ENCODE measurements at places on chromosomes 11 and 22.

- DNase-seq: no peak
These were observed 879.3 kb downstream of the DLG2 start for GRCh38 chr11:84747871-84748270.

GRCh38 chr22:19717691-19718455 is 3.6 kb downstream of the SEPTIN5 start:
- DNase-seq: peak; percentile 54

DNA sequence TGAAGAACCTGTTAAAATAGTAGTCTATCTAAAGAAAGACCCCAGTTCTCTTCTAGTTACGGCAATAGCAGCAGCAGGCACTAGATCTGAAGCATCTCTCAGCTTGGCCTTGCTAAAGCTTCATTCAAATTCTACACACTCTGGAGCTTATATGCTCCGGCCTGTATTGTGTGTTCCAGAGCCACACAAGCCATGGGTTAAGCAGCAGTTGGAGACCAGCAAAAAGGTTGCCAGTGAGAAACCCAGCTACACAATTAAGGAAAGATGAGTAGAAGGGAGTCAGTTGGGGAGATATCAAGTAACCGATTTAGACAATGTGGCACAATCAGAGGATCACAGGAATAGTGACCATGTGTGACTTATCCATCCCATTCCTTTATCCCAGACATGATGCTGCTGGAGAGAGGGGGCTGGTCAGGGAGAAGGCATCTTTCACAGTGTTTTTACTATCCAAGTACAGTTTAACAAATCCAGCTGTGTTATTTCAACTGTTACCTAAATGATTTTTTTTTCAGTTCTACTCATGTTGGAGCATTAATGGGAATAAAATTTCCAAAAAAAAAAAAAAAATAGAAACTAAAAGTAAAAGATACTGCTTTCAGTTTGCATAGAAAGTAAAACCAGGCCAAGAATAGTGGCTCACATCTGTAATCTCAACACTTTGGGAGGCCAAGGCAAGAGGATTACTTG is 41.0 kb downstream of the PAX6 start:
- no peak for DNase-seq

GRCh38 chr11:75100314-75100713 is 3.6 kb upstream of the OR2AT4 start:
- DNase-seq: no peak

- no peak for DNase-seq
These were observed 120.1 kb upstream of the LRRC4C start for GRCh38 chr11:41579546-41579945.

DNA sequence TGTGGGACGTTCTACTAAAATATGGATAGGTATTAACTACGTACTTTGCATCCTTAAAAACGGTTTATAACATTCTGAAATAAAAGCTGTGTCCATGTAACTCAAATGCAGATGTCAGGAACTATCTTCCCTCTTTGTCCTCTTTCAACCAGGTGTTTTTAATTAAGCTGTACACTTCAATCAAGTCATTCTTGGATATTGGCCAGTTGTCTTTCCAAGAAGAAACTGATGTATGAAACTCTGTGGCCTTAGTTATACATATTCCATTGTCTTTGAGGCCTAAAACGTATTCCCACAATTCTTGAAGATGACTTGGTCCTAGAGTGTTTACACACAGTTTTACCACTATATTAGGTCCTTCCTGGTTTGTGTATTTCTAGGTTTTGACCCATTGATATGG is 249.0 kb upstream of the CNTN5 start:
- no peak for DNase-seq

- DNase-seq: no peak
These were observed 35.0 kb upstream of the CRTAM start for GRCh38 chr11:122803306-122803705.

DNA sequence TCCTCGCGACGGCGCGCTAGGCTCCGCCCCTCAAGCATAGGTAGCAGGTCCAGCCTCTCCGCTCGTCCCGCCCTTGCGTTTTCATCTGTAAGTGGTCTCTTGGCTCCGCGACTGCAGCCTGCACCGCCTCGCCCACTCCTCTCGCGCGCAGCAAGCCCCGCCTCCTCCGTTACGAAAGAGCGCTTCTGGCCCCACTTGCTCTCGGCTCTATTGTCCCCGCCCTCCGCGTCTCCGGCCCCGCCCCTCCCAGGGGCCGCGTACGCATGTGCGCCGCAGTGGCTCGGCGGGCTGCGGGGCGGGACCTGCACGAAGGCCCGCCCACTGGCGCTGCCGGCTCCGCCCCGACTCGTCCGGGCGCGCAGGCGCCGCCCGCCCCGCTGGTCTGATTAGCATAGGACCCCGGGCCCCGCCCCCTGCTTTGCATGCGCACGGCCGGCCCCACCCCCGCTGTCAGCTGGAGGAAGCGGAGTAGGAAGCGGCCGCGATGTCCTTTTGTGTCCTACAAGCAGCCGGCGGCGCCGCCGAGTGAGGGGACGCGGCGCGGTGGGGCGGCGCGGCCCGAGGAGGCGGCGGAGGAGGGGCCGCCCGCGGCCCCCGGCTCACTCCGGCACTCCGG is at the start of gene ESRRA:
TSS of gene ESRRA (plus strand) at position 450 of the 616 bp plus-strand sequence. CDS start 1,656 bp downstream, outside the sequence.
- peak; percentile 99 for DNase-seq

GRCh38 chr11:118915941-118916841 is 9.5 kb downstream of the BCL9L start:
- no peak for DNase-seq

DNA sequence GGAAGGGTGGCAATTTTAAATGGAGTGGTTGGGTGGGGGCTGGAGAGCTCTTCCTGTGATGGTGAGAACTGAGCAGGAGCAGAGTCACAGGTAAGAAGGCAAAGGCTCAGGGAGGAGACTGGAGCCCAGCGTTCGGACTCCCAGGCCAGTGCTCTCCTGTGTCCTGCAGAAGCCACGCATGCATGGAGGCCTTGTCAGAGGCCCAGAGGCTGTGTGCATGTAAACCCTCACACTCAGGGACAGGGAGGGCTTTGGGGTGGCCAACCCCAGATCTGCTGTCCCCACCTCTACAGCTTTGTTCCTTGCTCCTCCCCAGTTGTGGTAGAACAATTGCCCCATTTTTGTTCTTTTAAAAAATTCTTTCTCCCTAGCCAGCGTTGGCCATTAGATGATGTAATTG is 130.4 kb upstream of the PARVA start:
- no peak for DNase-seq

DNA sequence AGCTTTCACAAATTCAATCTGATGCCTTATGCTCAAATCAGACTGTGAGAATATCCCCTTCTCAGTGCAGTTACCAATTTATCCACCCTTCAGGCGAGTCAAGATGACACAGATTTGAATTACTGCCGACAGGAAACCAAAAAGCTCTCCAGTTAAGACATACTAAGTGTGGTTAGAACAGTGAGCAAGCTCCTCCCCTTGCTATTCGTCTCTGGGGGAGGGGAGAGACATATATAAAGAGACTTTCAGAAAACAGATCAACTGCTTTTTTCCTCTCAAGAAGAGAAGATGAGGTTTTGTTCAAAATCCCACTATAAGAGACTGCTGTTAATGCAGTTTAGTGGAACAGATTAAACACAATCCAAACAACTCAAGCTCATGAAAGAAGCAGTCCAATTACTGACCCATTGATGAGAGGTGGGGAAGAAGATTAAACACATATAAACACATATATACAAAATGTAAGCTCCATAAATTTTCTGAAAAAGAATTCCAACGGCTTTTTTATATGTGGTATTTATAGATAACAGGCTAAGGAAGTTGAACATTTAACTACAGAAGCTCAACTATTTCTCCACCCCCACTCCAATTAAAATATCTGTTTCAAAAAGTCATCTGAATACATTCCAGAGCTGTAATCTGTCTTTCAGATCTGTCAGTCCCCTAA is 102.7 kb downstream of the MRTFA start:
- DNase-seq: peak; percentile 45

DNA sequence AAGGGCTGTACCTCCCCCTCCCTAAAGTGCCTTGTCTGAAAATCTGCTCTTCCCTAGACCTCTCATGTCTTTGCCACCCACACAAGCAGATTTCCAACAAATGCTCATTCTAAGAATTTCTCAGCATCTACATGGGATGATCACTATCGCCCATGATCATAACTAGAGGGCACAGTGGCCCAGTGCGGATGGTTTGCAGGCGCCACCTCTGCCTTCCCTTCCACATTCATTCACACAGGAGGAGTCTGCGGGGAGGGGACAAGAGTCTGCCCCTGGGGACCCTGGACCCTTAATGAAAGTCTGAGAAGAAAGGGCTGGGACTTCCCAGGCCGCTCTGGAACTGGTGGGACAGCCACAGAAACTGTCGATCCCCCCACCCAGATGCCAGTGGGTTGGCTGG is 28.9 kb downstream of the KCTD17 start:
- no peak for DNase-seq

- peak; percentile 15 for DNase-seq
These were observed 41.6 kb downstream of the WEE1 start for GRCh38 chr11:9615031-9615451.

GRCh38 chr11:121341609-121342008 is 49.0 kb downstream of the SC5D start:
- no peak for DNase-seq

GRCh38 chr11:72673943-72674828 is at the start of gene PDE2A:
PDE2A (minus strand) TSS chr11:72674422; CDS start chr11:72674207, 215 bp downstream.
- peak; percentile 74 for DNase-seq

- no peak for DNase-seq
These were observed 16.2 kb downstream of the CSF2RB start for GRCh38 chr22:36929621-36930020.

GRCh38 chr11:93545566-93545965 is 2.4 kb upstream of the SMCO4 start:
- DNase-seq: no peak

- peak; percentile 88 for DNase-seq
These were observed 18.4 kb downstream of the B3GAT1 start for GRCh38 chr11:134393638-134394037.

- DNase-seq: peak; percentile 77
These were observed 20.1 kb upstream of the PEX26 start for GRCh38 chr22:18057568-18058209.

- no peak for DNase-seq
These were observed 952 bp downstream of the YAP1 start for GRCh38 chr11:102111011-102111786.

DNA sequence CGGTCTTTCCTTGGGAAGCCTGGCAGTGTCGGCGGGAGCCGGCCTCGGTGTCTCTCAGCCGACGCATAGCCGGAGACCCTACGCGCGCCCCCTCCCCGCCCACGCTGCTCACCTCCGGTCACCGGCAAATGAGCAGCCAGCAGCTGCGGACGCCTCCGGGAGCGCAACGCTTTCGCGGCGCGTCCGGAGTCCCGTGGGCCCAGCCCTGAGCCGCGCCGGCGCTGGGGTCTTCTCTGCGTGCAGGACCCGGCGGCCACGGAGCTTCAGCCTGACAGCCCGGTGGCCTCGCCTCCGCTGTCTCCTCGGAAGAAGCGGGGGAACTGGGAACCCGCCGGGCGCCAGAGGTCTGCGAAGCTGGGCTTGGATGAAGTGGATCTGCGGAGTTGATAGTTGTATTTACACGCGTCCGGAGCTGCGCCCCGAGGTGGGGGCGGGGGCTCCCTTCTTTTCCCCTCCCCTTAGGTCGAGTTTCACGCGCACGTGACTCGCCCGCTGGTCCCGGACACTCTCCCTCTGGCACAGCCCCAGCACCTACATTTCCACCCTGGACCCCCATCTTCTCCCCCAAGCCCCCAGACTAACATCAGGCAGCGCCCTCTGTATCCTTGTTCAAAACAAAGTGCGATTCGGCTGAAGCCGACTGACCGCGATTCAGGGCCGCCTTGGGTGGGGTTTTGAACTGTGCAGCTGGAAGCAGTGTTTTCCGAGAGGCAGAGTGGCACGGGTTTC is at the start of gene SLC43A1:
TSS of gene SLC43A1 (minus strand) at position 371 of the 729 bp plus-strand sequence. CDS start 1,591 bp downstream, outside the sequence.
- DNase-seq: no peak

- no peak for DNase-seq
These were observed 6.5 kb downstream of the VSTM5 start for GRCh38 chr11:93843906-93844305.

DNA sequence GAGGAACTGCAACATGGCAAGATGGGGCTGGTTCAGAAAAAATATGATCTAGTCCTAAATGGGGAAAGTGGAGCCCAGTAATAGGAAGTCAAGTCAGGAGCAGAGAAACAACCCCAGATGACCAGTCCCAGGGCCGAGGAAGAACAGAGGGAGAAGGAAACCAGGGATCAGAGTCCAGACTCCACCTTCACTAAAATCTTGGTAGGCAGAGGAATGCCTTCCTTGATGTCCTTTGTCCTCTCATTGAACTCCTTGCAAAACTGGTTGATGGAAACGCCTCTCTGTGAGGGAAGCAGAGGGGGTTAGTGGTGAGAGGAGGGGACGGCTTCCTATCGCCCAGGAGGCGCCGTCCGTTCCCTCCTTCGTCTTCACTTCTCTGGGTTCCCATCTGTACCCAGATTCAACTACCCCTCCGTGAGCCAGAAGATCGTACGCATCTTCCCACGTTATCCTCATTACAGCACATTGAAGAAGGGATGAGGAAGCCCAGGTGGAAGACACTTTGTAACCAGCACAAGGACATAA is 607 bp downstream of the MRPL11 start:
- no peak for DNase-seq

DNA sequence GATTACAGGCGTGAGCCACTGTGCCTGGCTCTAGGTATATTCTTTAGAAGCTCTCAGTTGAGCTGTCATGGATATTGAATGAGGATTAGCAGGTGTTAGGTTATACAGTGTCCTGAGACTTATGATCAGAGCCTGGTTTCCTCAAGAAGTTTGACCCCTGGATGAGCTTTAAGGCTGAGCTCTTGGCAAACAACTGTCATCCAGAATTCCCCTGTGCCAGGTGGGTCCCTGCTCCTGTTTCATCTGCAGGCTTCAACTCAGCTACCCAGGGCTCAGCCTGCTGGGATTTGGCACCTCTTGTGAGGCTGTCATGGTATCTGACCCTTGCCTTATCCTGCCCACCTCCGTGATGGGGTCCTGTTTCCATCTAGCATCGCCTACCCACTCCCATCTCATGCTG is 24.3 kb downstream of the SERPINH1 start:
- DNase-seq: no peak

DNA sequence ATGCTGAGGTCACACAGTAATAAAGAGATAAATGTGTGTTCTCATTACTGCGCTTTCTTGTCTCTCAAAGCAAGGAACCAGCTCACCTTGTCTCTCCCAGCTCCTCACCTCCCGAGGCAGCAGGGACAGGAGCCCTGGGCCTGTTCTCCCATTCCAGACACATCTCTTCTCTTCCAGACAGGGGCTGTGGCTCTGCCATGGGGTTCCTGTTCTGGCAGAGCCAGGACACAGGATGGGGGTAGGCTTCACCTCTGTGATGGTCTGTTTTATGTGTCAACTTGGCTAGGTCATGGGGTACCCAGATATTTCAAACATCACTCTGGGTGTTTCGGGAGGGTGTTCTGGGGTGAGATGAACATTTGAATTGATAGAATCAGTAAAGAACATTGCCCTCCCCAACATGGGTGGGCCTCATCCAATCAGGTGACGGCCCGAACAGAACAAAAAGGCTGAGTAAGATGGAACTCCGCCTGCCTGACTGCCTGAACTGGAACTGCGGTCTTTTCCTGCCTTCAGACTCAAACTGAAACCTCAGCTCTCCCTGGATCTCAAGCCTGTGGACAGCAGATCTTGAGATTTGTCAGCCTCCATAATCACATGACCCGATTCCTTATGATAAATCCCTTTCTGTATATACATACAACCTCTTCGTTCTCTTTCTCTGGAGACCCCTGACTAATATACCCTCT is 2.0 kb upstream of the VSIG10L2 start:
- no peak for DNase-seq

All from Ammon's horn (tissue), 1 donor.